Glomerular endothelial cell (primary cell): ENCODE measurements at places on chromosomes 2 and 18. TPM values are rescaled to one million over a fixed set of nuclear protein-coding genes. Genes with fewer than 3 reads are reported as not detected.

GRCh38 chr2:61693744-61694143 lies 155.6 kb upstream of the XPO1 start:
- DNase-seq = no peak

The TMEM37 gene
- total RNA-seq = 2.2 and 5.5 TPM in 2 replicates

The RFTN2 gene
- 4.6 and 6.3 TPM in 2 replicates for total RNA-seq

DNA sequence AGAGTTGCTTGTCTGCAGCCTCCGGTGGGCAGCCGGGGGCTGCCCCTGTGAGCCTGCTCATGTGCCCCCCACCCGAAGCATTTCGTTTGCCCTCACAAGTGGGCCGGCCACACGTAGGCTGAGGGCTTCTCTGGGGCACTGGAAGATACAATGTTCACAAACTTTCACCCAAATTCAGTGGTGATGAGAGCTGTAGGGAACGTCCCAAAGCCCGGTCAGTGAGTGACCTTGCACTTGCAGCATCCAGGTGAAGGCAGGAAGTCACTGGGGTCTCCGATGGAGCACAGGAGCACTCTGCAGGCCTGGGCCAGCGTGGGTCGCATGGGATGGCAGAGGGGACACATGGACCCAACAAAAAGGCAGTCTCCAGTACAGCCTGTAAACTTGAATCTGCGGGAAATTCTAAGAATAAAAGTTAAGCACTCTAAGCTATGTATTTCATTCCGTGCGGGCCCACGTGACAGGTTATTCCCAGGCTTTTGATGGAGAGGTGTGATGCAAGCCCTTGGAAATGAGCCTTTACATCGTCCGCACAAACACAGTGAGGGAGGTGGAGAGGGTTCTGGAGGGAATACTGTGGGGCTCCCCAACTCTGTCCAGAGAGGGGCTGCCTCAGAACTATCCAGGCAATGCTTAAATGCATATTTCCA lies 42.5 kb downstream of the CNGA3 start:
- DNase-seq = no peak

DNA sequence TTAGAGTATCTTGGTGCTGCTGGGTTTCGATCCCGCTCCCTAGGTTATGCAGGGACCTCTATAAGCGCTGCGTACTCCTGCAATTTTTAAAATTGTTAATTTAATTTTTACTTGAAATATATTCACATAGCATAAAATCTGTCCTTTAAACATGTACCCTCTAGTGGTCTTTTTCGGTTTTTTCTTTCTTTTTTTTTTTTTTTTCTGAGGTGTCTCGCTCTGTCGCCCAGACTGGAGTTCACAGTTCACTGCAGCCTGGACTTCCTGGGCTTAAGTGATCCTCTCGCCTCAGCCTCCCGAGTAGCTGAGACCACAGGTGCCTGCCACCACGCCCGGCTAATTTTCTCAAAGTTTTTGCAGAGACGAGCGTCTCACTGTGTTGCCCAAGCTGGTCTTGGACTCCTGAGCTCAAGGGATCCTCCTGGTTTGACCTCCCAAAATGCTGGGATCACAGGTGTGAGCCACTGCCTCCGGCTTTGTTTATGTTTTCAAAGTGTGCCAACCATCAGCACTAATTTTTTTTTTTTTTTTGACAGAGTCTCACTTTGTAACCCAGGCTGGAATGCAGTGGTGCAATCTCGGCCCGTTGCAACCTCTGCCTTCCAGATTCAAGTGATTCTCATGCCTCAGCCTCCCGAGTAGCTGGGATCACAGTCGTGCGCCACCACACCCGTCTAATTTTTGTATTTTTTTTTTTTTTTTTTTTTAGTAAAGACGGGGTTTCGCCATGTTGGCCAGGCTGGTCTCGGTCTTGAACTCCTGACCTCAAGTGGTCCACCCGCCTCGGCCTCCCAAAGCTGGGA lies 585 bp upstream of the MOB1A start:
- DNase-seq = no peak

GRCh38 chr2:213232649-213233437 lies 51.4 kb upstream of the SPAG16 start:
- DNase-seq = no peak

DNA sequence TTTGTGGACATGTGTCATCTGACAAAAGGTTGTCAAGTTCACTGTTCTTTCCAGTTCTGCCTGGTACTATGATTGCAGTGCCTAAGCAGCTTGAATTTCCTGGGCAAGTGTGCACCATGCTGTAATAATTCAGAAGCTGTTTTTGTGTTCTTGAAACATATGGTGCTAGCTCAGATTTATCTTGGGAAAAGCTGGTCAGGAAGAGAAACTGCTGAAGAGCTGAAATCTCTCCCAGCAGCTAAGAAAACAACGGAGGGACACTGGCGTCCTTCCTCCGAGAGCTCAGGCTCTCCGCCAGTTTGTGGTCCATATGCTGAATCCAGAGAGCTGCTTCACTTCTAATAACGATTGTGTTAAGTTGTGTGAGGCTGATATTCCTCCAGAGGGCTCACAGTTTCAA lies 642.0 kb downstream of the DPP10 start:
- no peak for DNase-seq

DNA sequence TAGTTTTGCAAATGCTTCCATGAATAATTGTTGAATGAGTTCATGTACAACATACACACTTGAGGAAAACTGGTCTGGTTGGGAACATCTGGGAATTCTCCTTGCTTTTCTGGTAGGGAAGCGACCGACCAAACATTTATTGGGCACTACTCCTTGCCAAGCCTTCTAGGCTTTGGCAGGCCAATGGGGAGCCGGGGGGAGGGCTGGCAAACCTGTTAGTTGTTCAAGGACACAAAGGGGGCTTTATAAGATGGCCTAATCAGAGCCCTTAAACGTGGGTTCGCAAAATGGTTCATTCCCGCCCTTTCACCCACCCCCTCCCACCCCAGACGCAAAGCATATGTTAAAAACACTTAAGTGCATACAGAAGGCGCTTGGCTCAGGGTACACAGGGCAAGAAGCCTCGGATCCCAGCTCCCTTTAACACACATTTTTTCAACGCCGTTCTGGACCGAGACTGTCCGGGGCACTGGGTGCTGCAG lies 844 bp upstream of the VSNL1 start:
- DNase-seq = no peak

- no peak for DNase-seq
Observed at GRCh38 chr2:149490296-149490695, 97.3 kb downstream of the MMADHC start.

GRCh38 chr2:5696404-5696944 lies 4.3 kb downstream of the SOX11 start:
- DNase-seq = no peak

DNA sequence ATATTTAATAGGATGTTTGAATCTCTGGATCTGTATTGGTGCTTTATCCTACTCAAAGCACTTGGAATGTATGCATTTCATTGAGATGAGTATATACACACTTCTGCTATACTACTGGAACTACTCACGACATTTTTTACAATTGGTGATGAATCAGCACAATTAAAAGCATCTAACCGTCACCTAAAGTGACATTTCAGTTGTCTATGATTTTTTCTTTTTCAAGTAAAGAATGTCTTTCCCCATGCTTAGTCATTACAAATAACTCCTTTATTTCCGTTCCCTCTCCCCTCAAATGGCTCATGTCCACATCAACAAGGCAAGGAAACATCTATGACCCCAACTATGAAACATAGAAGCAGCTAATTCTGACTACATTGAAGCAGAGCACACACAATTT lies 77.3 kb downstream of the CLIP4 start:
- no peak for DNase-seq

DNA sequence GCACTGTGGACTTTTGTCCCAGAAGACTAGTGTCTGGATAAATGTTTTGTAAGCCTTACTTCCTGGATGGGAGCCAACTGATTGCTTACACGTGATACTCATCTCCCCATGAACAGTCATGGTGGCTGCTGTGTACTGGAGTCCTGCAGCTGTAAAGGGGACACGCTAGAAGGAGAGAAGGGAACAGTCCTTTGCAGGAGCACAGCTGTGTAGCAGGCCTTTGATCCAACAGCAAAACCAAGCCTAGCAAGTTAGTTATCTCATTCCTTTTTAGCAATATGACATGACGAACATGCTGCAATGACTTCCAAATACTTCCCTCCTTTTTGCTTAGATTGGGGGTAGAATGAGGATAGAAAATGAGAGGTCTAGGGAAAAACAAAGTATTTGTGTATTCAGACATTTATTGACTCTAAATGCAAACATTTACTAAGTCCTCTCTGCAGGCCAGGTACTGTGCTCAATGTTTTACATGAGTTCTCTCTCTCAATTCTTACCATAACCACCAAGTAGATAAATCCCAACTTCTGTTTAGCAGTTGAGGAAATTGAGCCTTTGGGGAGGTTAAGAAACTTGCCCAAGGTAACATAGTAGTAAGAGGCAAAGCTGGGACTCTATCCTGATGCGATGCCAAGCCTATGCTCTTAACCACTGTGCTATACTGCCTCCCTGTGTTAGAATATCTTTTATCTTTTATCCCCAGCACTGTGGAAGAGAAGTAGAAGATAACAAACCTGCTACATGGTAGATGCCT lies 55.4 kb upstream of the CD28 start:
- DNase-seq = no peak

DNA sequence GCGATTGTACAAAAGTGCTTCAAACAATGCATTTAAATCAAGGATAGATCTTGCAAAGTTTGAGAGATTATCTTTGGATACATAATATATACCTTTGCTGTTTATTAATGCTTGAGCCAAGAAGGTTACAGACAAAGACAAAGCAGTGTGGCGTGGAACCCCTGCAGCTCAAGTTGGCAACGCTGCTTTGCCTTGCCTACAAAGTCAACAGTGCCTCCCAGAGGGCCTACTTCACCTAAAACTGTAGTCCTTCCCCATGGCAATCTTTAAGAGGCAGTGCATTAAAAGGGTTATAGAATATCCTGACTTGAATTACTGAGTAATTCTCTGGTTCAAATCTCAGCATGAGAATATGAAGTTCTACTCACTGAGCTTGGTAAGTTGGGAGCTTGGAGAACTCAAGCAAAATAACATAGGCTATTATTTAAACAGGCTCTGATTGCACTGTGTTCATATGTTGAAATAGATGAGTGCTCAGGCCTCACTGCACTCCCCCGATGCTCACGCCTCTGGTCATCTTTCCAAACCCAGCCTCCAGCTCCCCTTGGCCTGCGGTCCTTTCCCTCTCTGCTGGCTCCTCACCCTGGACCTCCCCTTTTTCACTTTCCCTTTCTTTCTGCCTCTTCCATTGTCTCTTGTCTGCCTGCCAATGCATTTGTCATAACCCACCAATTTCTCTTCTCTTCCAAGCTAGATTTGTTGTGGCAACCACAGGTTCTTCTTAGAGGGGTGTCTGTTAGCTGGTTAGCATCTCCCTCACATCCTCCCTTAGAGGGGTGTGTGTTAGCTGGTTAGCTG lies 96.5 kb downstream of the MYT1L start:
- DNase-seq = no peak

The ACMSD gene
- total RNA-seq = not detected in 2 replicates

DNA sequence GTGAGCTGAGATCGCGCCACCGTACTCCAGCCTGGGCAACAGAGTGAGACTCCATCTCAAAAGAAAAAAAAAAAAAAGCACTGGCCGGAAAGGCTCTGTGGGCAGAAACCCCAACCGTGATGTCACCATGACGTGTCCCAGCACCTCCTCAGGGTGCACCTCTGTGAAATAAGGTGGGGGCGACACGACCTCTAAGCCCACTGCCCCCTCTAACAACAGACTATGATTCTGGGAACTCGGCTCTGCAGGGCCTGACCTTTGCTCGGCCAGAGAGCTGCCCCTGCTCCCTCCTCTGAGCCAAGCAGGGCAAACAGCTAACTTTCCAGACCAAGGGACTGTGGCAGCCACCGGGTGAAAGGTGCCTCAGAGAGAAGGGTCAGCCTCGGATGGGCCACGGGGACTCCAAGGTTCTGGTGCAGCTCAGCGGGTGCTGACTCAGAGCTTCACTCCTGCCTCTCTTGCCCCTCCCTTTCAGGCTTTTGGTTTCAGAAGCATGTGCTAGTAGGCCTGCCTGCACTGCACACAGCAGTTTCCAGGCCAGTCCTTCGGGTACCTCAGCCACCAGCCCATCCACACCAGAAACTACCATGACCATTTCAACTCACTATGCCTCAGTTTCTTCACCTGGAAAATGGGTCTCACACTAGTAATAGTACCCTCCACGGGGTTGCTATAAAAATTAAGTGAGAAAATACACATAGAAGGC lies 8.0 kb downstream of the TMBIM1 start:
- DNase-seq = no peak

- no peak for DNase-seq
Observed at GRCh38 chr18:61281431-61281830, 51.8 kb upstream of the CDH20 start.

The SRD5A2 gene
- not detected in 2 replicates for total RNA-seq

- no peak for DNase-seq
Observed at GRCh38 chr2:80058562-80058961, 246.0 kb downstream of the LRRTM1 start.

The BOD1L2 gene
- not detected in 2 replicates for total RNA-seq

GRCh38 chr2:128154225-128154624 lies 63.2 kb downstream of the UGGT1 start:
- DNase-seq = no peak

GRCh38 chr2:48015421-48015820 lies 109.1 kb upstream of the FBXO11 start:
- no peak for DNase-seq

DNA sequence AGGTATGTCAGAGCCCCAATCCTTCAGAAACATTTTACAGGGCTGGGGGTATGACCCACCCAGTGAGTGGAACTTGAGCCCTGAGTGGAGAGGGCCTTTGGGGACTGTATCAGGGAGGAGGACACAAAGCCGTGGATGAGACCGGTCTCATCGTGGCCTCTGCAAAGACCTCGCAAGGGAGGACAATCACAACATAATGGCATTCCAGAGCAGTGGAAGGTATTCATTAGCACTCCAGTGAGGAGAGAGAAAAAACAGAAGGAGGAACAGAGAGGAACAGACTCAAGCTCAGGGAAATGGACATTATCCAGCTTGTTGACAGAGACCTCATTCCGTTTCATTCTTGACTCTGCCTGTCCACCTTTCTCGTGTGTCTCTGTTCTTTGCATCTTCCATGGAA lies 38.8 kb upstream of the CTAGE1 start:
- DNase-seq = no peak

The KYNU gene
- under 0.01 and 4.0 TPM in 2 replicates for total RNA-seq

DNA sequence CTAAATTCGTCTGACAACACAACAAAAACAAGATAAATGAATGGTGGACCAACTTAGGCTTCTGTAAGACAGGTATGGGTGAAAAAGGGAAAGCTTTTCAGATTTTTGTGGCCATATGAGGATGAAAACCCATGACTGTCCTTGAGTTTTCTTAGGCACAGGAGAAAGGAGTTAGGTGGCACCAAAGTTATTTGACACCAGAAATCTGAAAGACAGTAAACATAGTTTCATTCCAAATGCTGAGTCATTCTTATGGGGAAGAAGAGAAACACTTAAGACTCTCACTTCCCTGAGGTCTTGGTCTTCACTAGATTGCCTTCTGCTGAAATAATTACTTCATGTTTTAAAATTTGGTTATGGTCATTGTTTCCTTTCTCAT lies 5.2 kb upstream of the GPD2 start:
- no peak for DNase-seq

- DNase-seq = no peak
Observed at GRCh38 chr2:25204190-25204838, 35.9 kb upstream of the POMC start.

- DNase-seq = no peak
Observed at GRCh38 chr2:185668710-185669109, 69.9 kb upstream of the FSIP2 start.
